ENCODE measurements at places on chromosomes 3 and 15.

DNA sequence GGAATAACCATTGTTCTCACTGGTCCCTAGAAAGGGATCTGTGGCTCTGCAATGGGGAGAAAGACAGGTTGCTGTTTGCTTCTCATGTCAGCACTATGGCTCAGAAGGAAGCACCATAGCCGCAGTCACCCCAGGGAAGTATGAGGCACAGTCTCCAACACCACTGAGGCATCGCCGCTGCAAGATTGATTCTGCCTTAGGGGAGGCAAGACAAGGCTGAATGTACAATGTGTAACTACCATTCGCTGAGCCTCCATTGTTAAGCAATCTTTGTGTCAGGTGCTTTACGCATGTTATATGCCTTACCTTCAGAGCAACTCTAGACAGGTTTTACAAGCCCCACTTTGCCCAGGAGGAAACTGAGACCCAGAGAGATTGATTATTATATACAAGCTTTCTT lies 100.7 kb upstream of the KCNMB2 start:
- DNase-seq: no peak

- no peak for DNase-seq
Observed at GRCh38 chr3:149020196-149020838, 29.0 kb downstream of the GYG1 start.

DNA sequence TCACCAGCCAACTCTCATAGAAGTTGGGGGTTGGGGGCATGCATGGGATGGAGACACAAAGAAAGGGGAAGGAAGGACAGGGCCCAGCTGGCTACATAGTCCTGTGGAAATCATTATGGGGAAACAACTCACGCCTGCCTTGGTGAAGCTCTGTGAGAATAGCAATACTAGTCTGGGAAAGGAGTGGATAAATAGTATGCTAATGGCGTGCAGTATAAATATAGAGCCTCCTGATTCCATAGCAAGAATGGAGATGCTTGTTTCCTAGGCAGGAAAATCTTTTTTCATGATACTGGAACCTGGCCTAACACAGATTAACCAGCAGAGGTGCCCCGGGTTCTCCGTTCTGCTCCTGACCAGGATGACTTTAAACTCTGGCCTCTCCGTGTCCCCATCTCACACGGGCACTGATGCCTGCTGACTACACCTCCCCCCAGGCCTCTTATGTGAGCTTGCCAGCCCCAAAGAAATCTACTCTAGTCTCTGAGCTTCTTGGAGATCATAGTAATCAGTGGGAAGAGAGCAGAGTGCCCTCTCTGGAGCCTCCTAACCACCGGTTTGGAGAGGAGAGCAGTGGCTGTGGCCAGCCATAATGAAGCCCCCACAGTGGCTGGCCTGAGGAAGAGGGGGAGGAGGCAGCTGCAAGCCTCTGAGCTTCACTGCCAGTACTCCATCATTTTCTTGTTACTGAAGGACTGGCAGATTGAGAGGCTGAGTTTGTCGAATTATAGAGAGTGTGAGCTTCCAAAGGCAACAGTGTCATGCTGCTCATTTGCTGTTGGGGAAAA lies 355.0 kb upstream of the SEMA6D start:
- DNase-seq: no peak

- no peak for DNase-seq
Observed at GRCh38 chr15:53208751-53209150, 418.6 kb upstream of the ONECUT1 start.

- no peak for DNase-seq
Observed at GRCh38 chr3:484341-484740, 287.8 kb downstream of the CHL1 start.

- no peak for DNase-seq
Observed at GRCh38 chr3:59185591-59186369, 136.0 kb upstream of the CFAP20DC start.

GRCh38 chr15:77070495-77071304 lies at the start of gene TSPAN3:
TSPAN3 (minus strand) TSS chr15:77071109; CDS start chr15:77070954, 155 bp downstream.
- DNase-seq: peak; percentile 88

GRCh38 chr3:75687323-75687722 lies 23.2 kb downstream of the FRG2C start:
- DNase-seq: no peak
